Naive thymus-derived CD8-positive, alpha-beta T cell (primary cell): ENCODE measurements at places on chromosomes 4 and X.

DNA sequence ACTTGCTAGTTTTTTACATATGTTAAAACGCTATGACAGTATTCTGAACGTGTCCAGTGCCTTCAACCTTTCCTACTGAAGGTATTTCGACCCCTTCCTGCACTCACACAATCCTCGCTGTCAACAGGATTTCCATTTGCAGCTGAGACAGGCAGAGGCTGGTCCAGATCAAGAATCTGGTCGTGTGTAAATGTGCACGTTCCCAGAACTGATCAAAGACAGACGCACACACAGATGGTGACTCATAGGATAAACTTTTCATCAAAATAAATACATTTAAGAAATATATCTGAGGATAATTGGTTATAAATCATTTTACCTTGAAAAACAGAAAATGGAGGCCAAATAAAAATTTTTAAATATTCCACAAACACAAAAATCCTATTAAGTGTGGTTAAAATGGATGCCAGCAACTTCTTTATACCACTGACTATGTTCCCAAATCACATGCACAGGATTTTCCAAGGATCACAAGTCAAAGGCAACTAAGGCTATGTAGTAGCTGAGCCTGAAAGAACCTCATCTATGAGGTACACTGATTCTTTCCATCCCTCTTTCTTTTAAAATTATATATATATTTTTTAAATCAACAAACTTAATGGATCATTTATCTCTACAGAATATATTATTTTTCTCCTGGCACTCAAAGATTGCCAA is 85.9 kb downstream of the RNF150 start:
- DNase-seq, result no peak

DNA sequence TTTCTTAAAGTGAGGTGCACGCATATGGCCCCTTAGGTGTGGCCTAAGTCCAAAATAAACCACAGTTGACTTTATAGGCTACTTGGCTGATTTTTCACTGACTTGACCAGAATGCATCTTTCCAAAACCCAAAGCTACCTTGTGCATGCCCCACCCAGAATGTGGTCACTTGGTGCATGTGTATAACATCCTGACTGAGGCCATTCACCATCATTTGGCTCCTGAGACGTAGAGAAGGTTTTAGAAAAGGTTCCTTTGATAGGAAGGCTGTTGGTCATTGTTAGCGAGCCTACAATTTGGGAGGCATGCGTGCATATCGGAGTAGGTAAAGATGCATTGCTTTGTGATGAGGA is 84.6 kb downstream of the PLAC1 start:
- no peak for DNase-seq

GRCh38 chrX:122739770-122740169 is 444.3 kb upstream of the GRIA3 start:
- no peak for DNase-seq

DNA sequence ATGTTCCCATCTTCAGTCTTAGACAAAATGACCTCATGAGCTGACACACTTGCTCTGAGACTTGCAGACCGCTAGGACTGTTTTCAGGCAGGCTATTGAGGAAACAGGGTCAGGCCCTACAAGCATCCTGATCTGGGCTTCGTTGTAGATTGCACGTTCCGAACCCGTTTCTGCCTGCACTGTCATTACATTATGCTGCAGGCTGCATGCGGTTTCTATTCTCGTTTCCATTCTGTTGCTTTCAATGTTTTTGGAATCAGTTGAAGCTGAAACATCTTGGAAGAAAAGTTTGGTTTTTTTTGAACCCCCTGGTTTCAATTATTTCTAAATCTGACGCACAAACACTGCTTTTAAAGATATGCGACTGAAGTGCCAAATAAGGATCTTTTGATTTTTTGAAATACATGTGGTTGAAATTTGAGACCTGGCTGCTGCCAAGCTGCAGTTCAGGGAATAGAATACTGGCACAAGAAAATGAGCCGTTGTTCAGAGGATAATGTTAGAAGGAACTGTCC is 716.1 kb upstream of the INTU start:
- no peak for DNase-seq

- no peak for DNase-seq
These were observed 282.2 kb upstream of the KLF3 start for GRCh38 chr4:38381788-38382187.

DNA sequence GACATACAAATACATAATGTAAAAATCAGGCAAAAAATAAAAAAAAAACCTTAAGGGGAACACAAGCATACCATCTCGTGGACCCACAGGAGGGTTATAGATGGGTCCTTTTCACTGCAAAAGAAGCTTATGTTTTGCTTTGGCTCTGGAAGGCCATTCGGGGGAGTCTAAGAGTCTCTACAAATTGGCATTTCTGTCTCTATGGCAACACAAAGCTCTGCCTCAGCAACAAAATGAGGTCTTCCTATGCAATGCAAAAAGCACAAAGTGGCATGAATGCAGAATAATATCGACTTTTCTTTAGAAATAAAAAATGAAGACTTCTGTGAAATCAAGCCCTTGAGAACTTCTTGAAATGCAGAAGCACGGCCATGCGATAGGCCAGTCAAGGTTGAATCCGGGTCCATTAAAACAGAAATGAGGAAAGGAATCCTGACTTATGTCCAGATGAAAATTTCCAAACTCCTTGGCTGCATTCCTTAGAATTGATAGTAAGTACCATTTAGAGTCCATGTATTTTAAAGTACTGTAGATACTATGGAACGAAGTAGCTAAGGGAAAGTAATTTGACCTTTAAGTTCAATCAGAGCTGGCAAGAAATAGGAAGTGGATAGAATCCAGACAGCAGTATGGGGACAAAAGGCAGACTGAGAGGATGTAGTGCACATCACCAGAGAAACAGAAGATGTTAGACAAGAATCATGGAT is 63.7 kb upstream of the PDLIM3 start:
- no peak for DNase-seq

DNA sequence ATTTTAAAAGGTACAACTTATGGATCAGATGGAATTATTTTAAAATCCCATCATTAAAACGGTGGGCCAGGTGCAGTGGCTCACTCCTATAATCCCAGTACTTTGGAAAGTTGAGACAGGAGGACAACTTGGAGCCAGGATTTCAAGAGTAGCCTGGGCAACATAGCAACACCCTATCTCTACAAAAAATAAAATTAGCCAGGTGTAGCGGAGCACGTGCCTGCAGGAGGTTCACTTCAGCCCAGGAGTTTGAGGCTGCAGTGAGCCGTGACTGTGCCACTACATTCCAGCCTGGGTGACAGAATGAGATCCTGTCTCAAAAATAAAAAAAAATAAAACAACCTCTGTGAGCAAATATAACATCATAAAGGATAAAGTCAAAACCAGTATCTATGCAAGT is 11.4 kb downstream of the ADH5 start:
- DNase-seq, result no peak

- no peak for DNase-seq
These were observed 136.2 kb downstream of the CFAP299 start for GRCh38 chr4:80471756-80472155.

DNA sequence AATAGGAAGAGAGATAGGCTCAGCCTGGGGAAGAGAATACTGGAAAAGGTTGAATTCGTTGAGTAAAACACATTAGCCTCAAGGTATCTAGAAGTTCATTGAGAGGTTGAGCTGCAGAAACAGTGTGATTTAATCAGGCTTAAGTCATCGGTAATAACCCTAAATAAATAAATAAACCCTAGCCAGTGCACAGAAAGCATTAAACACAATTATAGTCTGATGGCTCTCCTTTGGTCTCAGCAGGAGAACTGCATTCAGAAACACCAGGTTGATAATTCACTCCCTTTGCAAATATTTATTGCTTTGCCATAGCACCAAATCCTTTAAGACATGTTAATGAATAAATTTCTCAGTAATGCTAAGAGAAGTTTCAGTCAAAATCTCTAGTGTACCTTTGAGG is 9.6 kb downstream of the DCX start:
- no peak for DNase-seq

DNA sequence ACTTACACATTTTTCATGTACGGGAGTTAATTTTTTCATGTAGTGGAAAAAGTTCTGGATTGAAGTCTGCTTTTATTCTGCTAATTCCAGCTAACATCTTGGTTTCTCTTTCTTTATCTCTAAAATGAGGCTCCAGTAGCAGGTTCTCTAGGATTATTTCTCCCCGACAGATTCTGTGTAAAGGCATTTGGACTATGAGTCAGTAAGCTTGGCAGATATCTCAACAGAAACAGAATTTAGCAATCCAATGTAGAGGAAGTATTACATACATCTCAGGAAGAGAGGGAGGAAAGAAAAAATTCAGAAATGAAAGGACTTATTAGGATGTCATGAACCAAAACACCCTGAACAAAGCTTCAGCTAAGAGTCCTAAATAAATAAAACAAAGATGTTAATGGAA is 1682.3 kb upstream of the TENM3 start:
- DNase-seq, result no peak

GRCh38 chr4:151673908-151674520 is 86.8 kb downstream of the GATB start:
- DNase-seq, result no peak

DNA sequence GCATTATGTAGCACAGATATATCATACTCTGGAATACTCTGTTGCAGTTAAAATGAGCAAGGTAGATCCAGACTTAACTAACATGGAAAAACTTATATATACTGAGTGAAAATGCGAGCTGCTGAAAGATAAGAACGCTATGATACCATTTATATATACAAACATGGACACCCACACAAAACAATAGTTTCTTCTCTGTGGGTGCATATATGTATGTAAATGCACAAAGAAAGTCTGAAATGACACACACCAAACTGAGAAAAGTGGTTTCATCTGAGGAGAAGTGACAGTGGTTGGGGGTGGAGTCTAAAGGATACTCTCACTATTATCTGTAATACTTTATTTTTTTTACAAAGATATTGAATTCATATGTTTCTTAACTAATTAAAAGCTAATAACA is 12.2 kb upstream of the FGF2 start:
- no peak for DNase-seq

GRCh38 chr4:174559894-174560293 is 37.6 kb upstream of the HPGD start:
- no peak for DNase-seq

GRCh38 chrX:119015407-119016237 is 41.2 kb downstream of the LONRF3 start:
- peak; percentile 1 for DNase-seq

DNA sequence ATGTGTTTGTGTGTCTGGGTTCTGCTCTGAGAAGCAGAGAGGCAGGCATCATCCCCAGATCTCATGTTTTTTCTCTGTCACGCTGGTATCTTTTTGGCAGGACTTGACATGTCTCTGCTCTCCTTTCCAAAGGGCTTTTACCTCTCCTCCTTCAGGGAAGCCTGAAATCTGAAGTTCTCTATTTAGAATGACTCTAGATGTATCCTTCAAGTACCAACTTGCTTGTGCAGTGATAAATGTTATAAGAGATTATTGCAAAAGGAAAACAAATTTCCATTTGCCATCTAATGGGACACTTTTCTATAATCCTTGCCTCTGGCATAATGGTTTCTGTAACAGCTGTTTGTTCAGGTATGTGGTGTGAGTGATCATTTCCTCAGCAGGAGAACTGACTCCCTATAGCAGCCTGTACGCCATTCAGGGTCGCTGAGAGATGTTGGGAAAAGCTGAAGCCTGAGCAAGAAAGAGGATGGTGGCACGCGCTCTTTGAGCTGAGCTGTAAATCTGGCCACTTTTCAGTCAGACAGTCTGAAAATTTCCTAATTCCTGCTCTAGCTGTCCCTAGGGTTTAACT is 72.5 kb downstream of the CNGA2 start:
- no peak for DNase-seq

- DNase-seq, result no peak
These were observed 71.5 kb upstream of the EDNRA start for GRCh38 chr4:147409350-147409749.

DNA sequence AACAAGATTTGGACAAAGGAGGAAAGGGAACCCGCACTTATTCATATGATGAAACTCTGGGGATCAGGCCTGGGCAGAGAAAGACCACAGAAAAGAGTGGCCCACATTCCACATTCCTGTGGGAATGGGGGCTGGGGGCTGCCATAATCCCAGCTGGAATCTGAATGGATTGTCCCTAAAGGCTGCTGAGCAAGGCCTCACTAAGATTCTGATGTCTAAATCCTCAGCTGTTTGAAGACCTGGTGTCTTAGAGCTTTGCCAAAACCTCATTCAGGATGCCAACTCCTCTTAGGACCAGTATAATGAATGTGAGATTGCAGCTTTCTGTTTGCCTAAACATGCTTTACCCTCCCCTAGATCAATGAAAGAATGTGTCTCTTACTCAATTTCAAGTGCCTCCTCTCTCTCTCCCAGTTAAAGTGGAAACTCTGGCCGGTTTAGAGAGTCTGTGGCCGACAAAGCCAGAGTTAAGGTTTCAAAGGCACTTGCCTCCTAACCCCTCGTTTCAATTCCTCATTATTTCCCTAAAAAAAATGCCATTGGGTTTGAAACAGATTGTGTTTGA is 33.3 kb upstream of the GPC4 start:
- DNase-seq, result no peak

- no peak for DNase-seq
These were observed 37.2 kb upstream of the USP9X start for GRCh38 chrX:41047878-41048534.

GRCh38 chr4:145404761-145405160 is 76.9 kb upstream of the SMAD1 start:
- no peak for DNase-seq

DNA sequence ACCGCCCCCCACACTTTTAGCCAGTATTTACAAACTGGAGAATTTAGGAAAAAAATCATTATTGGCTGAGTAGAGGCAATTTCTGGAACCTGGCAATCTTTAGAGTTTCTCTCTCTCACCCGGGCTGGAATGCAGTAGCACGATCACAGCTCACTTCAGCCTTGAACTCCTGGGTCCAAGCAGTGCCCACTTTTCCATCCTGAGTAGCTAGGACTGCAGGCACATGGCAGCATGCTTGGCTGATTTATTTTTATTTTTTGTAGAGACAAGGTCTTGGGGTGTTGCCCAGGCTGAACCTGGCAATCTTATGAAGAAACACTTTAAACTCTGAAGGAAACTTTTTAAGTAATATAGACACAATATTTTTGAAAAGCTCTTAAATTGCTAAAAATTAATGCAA is 120.1 kb downstream of the AFF1 start:
- no peak for DNase-seq

DNA sequence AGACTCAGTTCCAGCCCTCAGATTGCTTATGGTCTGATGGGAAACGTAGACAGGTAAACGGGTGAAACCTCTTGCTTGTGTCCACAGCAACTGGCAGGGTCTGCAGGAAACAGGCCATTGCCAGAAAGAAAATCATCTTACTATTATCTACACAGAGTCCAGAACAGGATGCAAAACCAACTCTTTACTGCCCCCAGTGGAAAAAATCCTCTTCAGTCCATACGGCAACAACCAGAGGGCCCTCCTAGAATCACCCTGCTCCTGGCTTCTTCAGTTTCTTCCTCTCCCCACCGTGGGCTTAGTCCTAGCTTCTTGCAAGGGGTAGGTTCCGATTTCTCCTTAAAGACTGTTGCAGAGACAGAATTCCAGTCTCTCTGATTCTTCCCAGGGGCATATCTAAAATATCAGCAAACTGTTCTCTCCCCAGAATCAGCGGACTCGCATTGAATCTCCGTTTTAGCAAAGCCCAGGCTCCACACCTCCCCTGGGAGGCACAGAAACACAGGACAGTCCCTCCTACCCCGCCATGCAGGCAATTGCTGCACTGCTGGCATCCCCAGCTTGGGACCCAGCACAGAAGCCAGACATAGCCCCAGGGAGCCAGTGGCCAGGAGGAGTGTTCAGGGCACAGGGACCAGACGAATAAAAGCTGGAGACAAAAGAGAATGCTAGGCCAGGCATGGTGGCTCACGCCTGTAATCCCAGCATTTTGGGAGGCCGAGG is 41.0 kb upstream of the SH3RF1 start:
- no peak for DNase-seq
